Astrocyte (in vitro differentiated cells and primary cell): ENCODE measurements at places on chromosomes 1 and 21. TPM values are rescaled to one million over a fixed set of nuclear protein-coding genes. Genes with fewer than 3 reads are reported as not detected.

KCNC4 gene
- total RNA-seq: 2.6 and 3.1 TPM in 2 replicates

- no peaks in the 10 kb centered on the region for H3K27me3 ChIP-seq
- no peak for DNase-seq
- no peak overlapping the region for H3K4me3 ChIP-seq
- H3K36me3 ChIP-seq: no peaks in the 10 kb centered on the region
- no peak overlapping the region for H3K27ac ChIP-seq
These were observed 55.1 kb downstream of the ZBTB18 start for GRCh38 chr1:244106176-244106575.

DNA sequence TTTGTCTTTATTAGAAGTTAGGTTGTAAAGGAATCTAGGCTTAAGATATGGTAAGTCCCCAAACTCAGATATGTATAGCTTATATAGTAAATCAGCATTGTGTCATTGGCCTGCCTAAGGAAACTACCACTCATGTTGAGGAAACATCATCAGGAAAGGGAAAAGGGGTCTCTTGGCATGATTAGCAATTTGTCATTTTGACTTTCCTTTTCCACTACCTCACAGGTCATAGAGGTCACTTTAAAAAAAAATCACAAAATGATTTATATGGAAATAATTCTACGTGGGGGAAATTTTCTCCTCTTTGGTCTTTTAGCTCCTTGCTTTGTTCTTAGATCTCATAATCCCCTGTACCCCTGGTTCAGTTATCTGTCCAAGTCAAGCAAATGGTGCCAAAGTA is 213.5 kb downstream of the RPS6KC1 start:
- no peak for DNase-seq
- no peak overlapping the region for H3K4me3 ChIP-seq
- no peaks in the 10 kb centered on the region for H3K4me1 ChIP-seq
- H3K36me3 ChIP-seq: no peaks in the 10 kb centered on the region

- H3K27ac ChIP-seq: no peak overlapping the region
- no peaks in the 10 kb centered on the region for H3K27me3 ChIP-seq
- no peak overlapping the region for H3K4me3 ChIP-seq
- H3K4me1 ChIP-seq: no peaks in the 10 kb centered on the region
These were observed 57.9 kb downstream of the UCK2 start for GRCh38 chr1:165885305-165885694.

KISS1 gene
- total RNA-seq: 2.2 and 2.7 TPM in 2 replicates

DNA sequence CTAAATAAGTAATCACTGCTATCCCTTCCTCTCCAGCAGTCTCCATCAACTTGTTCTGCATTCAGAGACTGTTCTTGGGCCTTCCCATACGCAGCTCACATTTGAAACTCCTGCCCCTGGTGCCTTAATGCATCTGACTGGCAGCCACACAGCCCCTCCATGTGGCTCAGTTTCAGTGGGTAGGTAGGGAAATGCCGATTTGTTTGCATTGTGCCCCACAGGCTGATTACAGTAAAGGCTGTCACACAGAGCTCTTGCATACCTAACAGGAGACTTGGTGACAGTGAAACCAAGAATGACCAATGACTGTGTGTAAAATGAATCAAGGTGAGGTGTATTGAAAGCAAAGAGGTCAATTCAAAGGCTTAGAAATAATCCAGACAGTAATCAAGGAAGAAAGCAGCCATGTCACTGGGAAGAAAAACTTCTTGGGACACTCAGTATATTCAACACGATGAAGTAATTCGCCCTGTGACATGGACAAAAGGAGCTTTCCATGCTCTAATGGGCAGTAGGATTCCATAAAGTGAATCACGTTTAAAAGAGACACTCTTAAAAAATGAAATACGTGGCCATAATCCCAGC is 12.7 kb upstream of the B3GALNT2 start:
- no peaks in the 10 kb centered on the region for H3K36me3 ChIP-seq
- H3K4me1 ChIP-seq: no peaks in the 10 kb centered on the region
- H3K27me3 ChIP-seq: no peaks in the 10 kb centered on the region
- no peak overlapping the region for H3K4me3 ChIP-seq
- H3K27ac ChIP-seq: no peak overlapping the region

DNA sequence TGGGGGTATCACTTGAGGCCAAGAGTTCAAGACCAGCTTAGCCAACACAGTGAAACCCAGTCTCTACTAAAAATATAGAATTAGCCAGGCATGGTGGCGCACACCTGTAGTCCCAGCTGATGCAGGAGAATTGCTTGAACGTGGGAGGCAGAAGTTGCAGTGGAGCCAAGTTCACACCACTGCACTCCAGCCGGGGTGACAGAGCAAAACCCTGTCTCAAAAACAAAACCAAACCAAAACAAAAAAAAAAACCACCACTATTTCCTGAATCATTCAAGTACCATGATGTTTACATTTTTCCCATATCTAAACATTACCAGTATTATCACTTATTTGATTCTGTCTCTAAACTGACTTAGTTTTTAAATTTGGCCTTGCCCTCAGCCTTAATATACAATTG is 29.5 kb downstream of the TUT4 start:
- no peaks in the 10 kb centered on the region for H3K27me3 ChIP-seq
- H3K27ac ChIP-seq: no peak overlapping the region
- H3K4me1 ChIP-seq: no peaks in the 10 kb centered on the region
- H3K4me3 ChIP-seq: no peak overlapping the region
- peaks cover 6% of the 10 kb centered on the region for H3K36me3 ChIP-seq

CASQ2 gene
- total RNA-seq: 0.11 TPM in 1 of 2 replicates, not detected in the other

- peaks cover 4% of the 10 kb centered on the region for H3K36me3 ChIP-seq
- no peaks in the 10 kb centered on the region for H3K4me1 ChIP-seq
- H3K27ac ChIP-seq: no peak overlapping the region
- no peaks in the 10 kb centered on the region for H3K27me3 ChIP-seq
- no peak overlapping the region for H3K4me3 ChIP-seq
These were observed 38.7 kb upstream of the BATF3 start for GRCh38 chr1:212738330-212738729.

GRCh38 chr21:28856588-28857250 is 136.0 kb downstream of the LTN1 start:
- DNase-seq: no peak
- H3K36me3 ChIP-seq: no peaks in the 10 kb centered on the region
- H3K27ac ChIP-seq: no peak overlapping the region
- H3K4me1 ChIP-seq: no peaks in the 10 kb centered on the region

GRCh38 chr21:44889625-44890337 is 16.3 kb upstream of the PTTG1IP start:
- H3K27me3 ChIP-seq: peaks cover 22% of the 10 kb centered on the region
- H3K4me1 ChIP-seq: no peaks in the 10 kb centered on the region
- H3K27ac ChIP-seq: no peak overlapping the region
- H3K36me3 ChIP-seq: no peaks in the 10 kb centered on the region

TEX38 gene
- total RNA-seq: not detected in 2 replicates

DNA sequence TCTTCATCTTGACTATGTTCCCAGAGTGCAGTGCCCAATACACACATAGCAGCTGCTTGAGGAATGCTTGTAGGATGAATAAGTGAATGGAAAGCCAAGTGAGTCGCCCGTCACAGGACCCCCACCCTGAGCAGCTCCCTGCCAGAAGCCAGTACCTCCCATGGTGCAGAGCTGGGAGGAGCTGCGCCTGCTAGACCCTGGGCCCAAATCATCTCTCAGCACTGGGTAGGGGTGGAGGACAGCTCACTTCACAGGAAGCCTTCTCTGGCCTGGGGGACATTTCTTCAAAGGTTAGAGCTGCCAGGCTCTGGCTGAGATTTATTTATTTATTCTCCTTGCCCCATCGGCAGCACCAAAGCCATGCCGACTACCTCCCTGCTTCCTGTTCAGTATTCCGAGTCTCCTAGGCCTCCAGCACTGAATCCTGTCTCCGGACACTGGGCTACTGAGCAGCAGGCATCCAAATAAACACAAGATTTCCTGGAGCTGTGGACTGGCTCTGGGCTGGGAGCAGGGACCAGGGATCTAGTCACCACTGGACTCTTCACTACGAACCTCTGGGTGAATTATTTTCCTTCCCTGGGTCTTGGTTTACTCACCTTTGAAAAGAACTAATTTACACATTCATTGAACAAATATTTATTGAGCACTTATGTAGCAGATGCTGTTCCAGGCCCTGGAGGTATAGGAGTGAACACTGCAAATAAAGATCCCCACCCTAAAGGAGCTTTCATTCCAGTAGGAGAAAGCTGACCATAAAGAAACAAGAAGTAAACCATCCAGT is 187.7 kb downstream of the TRABD2B start:
- no peak overlapping the region for H3K27ac ChIP-seq
- H3K36me3 ChIP-seq: no peaks in the 10 kb centered on the region
- H3K4me1 ChIP-seq: no peaks in the 10 kb centered on the region

GRCh38 chr1:203351037-203351625 is at the start of gene FMOD:
FMOD (minus strand) TSS chr1:203351122; CDS start chr1:203348270, 2,852 bp downstream.
- peak; percentile 47 for DNase-seq
- no peak within 1 kb of the TSS for H3K4me3 ChIP-seq
- H3K36me3 ChIP-seq: no peaks in the 10 kb centered on the region
- peaks cover 10% of the 10 kb centered on the region for H3K27me3 ChIP-seq
- peaks cover 6% of the 10 kb centered on the region for H3K4me1 ChIP-seq
- H3K27ac ChIP-seq: no peak within 1 kb of the TSS

GRCh38 chr21:14880922-14881321 is 183.9 kb downstream of the NRIP1 start:
- no peaks in the 10 kb centered on the region for H3K27me3 ChIP-seq
- H3K36me3 ChIP-seq: no peaks in the 10 kb centered on the region
- no peak overlapping the region for H3K27ac ChIP-seq
- no peak overlapping the region for H3K4me3 ChIP-seq
- DNase-seq: peak; percentile 80
